ENCODE measurements at places on chromosomes 12 and 14. TPM values are rescaled to one million over a fixed set of nuclear protein-coding genes. Genes with fewer than 3 reads are reported as not detected.

Gene FGD4
- 1.4 TPM for total RNA-seq

Gene LMNTD1
- total RNA-seq, result not detected

Gene PTPRB
- not detected for total RNA-seq

Gene GNG2
- 247 TPM for total RNA-seq

Gene TSFM
- 23.0 TPM for total RNA-seq

Gene CARMIL3
- total RNA-seq, result 0.91 TPM
